Epithelial cell of alveolus of lung (primary cell): ENCODE measurements at places on chromosomes 2 and 18. TPM values are rescaled to one million over a fixed set of nuclear protein-coding genes. Genes with fewer than 3 reads are reported as not detected.

Gene ATG16L1
- total RNA-seq: 16.0 and 16.8 TPM in 2 replicates

Gene PROKR1
- total RNA-seq: 0.08 and 0.13 TPM in 2 replicates

Gene RAB31
- total RNA-seq: 18.9 and 47.7 TPM in 2 replicates

Gene ANO7
- 1.4 and 1.6 TPM in 2 replicates for total RNA-seq

Gene ASB18
- total RNA-seq: not detected in 2 replicates

Gene FARP2
- 16.8 and 27.8 TPM in 2 replicates for total RNA-seq

Gene APCDD1
- 5.9 and 20.5 TPM in 2 replicates for total RNA-seq

Gene PGAP1
- 6.3 and 16.4 TPM in 2 replicates for total RNA-seq

Gene PLA2R1
- total RNA-seq: 2.0 and 3.0 TPM in 2 replicates

Gene EHD3
- 23.0 and 36.4 TPM in 2 replicates for total RNA-seq
